ENCODE measurements at places on chromosomes 6 and 20.
A peak's percentile ranks its signal among the peaks of the same experiment; 100 is the strongest.

DNA sequence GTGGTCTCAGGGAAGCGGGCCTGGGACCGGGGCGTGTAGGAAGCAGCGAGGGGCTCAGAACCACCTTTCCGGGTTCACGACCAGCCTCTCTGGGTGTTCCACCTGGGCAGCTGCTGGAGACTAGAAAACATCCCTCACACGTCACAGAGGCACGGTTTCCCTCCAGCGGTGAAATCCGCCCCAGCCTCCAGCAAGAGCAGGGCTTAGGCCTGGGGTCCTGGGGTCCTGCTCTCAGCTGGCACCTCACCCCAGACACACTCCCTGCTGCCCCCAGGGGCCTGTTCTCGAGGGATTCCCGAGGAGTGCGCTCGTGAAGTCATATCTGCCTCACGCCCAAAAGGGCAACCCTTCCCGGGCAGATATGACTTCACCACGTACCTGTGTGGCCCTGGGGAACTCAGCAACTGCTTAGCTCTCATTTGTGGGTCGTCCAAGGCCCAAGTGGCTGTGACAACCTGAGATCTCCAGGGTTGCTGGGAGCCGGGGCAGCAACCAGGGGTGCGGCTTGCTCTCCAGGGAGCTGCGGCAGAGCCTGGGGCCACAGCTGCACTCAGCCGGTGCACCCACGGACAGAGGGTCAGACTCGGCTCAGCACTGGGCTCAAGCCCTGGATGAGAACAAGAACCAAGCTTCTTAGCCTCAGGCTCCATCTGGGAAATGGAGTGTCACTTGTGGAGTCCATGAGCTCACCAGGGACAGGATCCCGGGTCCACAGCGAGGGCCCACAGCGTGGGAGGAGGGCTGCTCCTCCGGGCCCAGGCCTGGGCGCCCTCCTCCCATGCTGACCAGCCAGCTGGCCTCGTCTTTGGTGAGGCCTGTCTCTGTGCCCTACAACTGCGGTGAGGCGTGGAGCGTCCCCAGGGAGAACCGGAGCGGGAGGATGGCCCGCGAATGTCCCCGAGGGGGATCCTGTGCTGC is 661 bp downstream of the FNDC11 start:
- no peak for DNase-seq

- DNase-seq: no peak
Observed at GRCh38 chr6:40803897-40804702, 216.9 kb upstream of the LRFN2 start.

GRCh38 chr6:70282312-70282918 is 20.5 kb downstream of the COL9A1 start:
- no peak for DNase-seq

- no peak for DNase-seq
Observed at GRCh38 chr20:54137115-54137514, 36.7 kb downstream of the CYP24A1 start.

DNA sequence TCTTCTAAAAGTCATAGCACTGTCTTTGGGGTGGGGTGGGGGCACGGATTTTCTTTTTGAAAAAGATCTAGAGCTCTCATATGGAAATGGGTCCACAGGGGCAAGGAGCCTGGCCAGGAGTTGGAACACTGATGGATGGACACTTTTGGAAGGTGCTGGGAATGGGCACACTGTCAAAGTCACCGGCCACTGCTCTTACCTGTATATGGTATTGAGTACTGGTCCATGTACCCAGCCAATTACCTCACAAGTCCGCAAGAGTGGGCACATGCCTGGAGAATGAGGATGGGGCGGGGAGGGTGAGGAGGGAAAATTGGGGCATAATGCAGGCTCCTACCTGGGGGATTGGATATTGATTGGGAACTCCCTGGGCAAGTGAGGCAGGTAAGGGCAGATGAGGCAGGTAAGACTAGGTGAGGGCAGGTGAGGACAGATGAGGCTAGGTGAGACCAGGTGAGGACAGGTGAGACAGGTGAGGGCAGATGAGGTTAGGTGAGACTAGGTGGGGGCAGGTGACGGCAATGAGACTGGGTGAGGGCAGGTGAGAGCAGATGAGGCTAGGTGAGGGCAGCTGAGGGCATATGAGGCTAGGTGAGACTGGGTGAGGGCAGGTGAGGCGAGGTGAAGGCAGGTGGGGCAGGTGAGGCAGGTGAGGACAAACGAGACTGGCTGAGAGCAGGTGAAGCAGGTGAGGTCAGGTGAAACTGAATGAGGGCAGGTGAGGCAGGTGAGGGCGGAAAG is 167.9 kb downstream of the NRN1 start:
- peak; percentile 96 for DNase-seq

GRCh38 chr20:45949542-45950329 is 15.3 kb downstream of the PCIF1 start:
- no peak for DNase-seq

- no peak for DNase-seq
Observed at GRCh38 chr6:107956181-107956580, 1.8 kb downstream of the SEC63 start.

GRCh38 chr6:44918671-44919296 is 409.3 kb upstream of the RUNX2 start:
- DNase-seq: no peak

GRCh38 chr20:17612992-17613327 is 43.1 kb downstream of the DSTN start:
- DNase-seq: no peak

GRCh38 chr6:125904871-125905270 is 51.7 kb upstream of the HINT3 start:
- DNase-seq: no peak

- no peak for DNase-seq
Observed at GRCh38 chr6:74015427-74015826, 319.4 kb downstream of the CD109 start.
